HFFc6 (cell line): ENCODE measurements at places on chromosomes 11 and 22. TPM values are rescaled to one million over a fixed set of nuclear protein-coding genes. Genes with fewer than 3 reads are reported as not detected.

DNA sequence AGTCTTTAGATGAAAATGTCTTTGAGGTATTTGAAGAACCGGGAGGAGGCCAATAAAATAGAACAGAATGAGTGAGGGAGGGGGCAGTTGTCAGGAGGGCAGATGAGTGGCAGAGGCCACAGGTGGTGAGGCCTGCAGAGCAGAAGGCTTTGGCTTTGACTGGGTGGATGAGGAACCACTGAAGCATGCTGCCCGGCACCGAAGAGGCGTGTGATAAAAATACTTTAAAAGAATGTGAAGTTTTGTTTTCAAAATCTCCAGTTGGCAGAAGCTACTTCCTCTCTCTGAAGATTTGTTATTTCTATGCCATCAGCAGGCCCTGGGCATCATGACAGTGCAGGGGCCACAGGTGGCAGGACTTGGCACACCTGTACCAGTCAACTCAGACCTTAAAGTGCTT is 6.3 kb downstream of the MS4A12 start:
- H3K27ac ChIP-seq, result no peak overlapping the region
- no peaks in the 10 kb centered on the region; the same call in 1 of the 2 replicates for H3K36me3 ChIP-seq
- H3K4me3 ChIP-seq, result no peak overlapping the region
- no peaks in the 10 kb centered on the region for H3K4me1 ChIP-seq

The TMEM123 gene
- total RNA-seq, result 80.4 to 180 TPM (median 133 TPM) in 3 replicates

The LMO1 gene
- not detected in 3 replicates for total RNA-seq

The ACRV1 gene
- total RNA-seq, result not detected in 3 replicates

DNA sequence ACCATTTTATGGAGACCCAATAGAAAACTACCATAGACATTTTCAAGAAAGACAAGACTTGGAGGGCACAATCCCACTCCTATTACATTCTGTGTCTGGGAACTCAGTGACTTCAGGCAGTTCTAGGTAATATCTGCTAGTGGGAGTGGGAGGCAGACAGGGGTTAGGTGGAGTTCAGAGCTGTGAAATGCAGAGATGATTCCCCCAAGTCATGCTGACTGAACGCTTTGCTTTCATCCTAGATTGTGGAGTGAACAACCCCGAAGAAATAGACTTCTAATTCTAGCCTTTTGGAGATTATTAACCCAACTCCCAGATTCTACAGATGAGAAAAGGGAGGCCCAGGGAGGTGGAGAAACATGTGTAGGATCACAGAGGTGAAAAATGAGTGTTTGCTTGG is 437.8 kb upstream of the CADM1 start:
- no peak overlapping the region for H3K4me3 ChIP-seq
- H3K4me1 ChIP-seq, result no peaks in the 10 kb centered on the region
- DNase-seq, result no peak
- peaks cover 6% of the 10 kb centered on the region; the same call in 1 of the 2 replicates for H3K36me3 ChIP-seq
- H3K27me3 ChIP-seq, result peaks cover 2% of the 10 kb centered on the region

The ME3 gene
- 4.6 to 8.1 TPM (median 4.8 TPM) in 3 replicates for total RNA-seq

DNA sequence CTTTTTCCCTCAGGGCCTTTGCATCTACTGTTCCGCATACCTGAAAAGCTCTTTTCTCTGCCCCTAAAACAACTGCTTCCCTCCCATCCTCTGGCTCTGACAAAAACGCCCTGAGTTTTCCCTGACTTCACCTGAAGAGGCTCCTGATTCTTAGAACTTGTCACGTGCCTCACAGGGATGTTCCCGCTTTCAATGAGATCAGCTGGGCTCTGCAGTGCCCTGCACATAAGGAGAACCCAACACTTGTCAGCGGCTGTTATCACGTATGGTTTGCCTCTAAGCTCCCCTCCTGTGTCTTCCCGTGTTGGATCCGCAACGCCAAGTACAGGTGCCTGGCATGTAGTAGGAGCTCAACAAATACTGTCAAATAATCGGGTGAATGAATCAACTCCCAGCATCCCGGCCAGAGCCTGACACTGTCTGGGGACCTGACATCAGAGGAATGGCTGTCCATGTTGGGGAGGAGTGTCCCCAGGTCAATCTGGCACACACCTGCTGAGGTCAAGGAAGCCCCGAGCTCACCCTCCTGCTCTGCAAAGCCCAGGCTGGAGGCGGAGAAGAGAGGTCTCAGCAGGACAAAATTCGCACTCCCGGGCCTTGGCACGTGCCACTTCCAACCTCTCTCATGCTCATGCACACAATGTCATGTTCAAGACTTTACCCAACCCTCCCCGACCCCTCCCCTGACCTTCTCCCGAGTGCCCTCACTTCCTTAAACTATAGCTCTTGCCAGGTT is 4.2 kb upstream of the GRK2 start:
- no peaks in the 10 kb centered on the region; the same call in none of the 2 replicates for H3K27me3 ChIP-seq
- peak overlapping the region; percentile 79 for H3K4me3 ChIP-seq
- peak overlapping the region; percentile 87 for H3K27ac ChIP-seq

The SNX32 gene
- not detected in 3 replicates for total RNA-seq

DNA sequence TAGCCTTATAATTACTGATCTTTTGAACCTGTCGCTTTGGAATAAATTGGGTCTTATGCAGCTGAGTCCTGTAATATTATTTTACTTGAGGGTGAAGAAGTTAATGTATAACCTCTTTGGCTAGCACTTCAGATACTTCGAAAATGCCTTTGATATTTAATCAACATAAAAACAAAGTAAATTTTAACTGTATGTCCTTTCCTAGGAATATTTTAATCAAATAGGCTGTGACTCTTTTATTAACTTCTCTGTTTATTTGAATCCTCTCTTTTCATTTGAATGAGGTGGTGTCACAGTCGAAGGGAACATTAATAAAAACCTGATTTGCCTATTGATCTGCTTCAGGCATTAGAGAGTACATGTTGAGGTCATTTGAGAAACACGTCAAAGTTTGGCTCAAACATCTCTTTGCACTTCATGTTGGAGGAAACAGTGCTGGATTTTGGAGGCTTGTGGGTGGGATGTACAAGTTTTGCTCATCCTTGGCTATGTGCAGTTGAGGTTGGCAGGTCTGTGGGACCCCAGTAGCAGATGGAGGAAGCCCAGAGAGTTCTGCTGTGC is 143.6 kb downstream of the NCAM1 start:
- no peaks in the 10 kb centered on the region for H3K4me1 ChIP-seq
- no peak overlapping the region for H3K4me3 ChIP-seq
- DNase-seq, result no peak

GRCh38 chr11:4862447-4863236 is 13.6 kb upstream of the OR51S1 start:
- no peak overlapping the region for H3K27ac ChIP-seq
- no peak overlapping the region for H3K4me3 ChIP-seq
- H3K27me3 ChIP-seq, result no peaks in the 10 kb centered on the region
